ENCODE measurements at places on chromosomes 5 and 9.

DNA sequence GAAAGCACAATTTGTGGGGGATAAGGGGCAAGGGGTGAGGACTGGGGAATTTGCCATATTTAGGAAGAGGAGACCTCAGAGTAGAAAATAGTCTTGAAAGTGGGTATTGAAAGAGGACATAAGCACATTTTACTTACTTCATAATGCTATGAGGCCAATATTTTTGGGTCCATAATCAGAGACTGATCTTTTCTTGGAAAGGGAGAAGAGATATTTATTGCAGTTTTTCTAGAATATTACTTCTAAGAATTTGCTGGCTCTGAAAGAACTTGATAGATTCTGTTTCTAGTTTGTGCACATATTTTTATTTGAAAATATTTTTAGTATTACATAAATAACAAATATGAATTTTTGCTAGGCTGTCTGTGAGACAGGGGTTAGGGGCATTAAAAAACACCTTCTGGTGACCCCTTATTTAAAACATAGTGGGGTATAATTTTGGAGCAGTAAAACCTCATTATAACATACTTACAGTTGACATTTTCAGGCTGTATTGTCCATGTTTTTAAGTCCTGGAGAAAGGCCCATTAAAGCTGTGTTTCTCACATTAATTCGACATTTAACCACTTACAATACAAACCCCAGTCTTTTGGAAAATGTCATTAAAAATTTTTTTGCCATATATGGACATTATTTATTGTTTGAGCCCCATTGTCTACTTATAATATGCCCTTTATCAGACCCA is 118.9 kb upstream of the NFIB start:
- DNase-seq = no peak

- no peak for DNase-seq
These were observed 120.9 kb downstream of the CDC42SE2 start for GRCh38 chr5:131384616-131385214.

DNA sequence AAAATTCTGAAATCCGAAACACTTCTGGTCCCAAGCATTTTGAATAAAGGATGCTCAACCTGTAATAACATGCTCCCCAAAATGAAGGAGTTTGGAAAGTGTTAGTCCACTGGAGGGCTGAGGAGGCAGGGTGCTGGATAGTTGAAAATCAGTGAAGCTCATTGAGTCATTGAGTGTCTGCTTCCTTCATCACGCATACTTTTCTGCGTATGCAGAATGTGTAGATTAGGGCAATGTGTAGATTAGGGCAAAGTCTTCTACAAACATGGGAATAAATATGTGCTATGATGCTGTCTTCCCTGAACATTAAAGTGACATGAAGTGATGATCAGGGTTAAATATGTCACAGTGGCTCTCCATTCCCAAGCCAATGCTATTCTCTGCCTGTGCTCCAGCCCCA is 193.8 kb downstream of the CFAP90 start:
- DNase-seq = no peak

GRCh38 chr5:122258241-122258640 is 53.8 kb upstream of the SNCAIP start:
- DNase-seq = no peak

DNA sequence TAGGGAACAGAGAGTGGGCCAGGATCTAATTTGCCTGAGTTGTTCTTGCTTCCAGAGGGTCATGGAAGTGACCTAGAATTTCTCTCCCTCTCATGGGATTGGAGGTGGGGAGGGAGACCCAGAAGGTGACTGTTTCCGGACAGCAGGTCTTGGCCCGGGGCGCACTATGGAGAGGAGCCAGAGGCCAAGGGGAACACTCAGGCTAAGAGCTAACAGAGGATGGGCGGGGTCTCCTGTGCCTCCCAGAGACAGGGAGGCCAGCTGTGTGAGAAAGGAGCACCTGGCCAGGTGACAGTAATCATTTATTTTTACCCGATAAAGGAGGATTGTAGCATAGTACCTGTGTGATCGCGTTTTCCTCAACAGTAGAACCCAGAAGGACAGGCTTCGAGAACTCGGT is 50.9 kb upstream of the ANKH start:
- DNase-seq = no peak

DNA sequence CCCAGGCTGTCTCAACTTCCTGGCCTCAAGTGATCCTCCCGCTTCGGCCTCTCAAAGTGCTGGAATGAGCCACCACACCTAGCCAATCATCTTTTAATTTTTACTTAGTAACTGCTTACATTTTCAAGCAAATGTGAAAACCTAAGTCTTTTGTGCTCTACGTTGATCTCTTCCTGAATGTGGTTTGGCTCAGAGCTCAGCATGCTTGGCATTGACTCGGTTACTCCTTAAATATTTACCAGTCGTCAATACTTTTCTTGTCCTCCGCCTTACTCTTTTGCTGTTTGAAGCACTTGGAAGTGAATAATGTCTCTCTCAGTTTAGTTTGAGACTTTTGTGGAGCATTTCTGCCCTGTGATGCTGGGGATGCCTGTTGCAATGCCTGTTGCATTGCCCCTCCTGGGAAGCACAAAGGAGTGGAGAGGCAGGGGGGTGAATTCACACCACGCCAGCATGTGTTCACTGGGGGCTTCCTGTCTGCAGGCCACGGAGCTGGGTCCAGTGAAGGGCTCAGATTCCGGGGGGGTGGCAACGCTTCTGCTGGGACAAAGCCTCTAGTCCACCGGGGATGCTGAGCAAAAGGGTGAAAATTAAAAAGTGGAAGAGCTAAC is 13.1 kb upstream of the TENT4A start:
- no peak for DNase-seq

- DNase-seq = peak; percentile 16
These were observed 1.7 kb upstream of the PAX5 start for GRCh38 chr9:37035648-37036370.

DNA sequence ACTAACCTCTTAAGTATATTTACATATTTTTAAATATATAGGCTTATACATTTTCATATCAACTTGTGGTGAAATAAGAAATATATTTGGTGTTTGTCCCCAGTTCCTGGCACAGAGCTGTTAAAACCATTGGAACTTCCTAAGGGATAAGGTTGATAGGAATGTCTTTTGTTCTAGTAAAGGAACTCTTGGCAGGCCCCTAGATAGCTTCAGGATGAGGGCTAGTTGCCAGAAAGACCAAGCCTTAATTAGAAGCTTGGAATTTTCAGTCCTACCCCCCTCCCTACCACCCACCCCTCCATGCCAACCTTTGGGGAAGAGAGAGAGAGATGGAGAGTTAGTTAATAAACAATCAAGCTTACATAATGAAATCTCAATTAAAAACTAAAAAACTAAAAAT is 638.6 kb upstream of the ACO1 start:
- DNase-seq = no peak

DNA sequence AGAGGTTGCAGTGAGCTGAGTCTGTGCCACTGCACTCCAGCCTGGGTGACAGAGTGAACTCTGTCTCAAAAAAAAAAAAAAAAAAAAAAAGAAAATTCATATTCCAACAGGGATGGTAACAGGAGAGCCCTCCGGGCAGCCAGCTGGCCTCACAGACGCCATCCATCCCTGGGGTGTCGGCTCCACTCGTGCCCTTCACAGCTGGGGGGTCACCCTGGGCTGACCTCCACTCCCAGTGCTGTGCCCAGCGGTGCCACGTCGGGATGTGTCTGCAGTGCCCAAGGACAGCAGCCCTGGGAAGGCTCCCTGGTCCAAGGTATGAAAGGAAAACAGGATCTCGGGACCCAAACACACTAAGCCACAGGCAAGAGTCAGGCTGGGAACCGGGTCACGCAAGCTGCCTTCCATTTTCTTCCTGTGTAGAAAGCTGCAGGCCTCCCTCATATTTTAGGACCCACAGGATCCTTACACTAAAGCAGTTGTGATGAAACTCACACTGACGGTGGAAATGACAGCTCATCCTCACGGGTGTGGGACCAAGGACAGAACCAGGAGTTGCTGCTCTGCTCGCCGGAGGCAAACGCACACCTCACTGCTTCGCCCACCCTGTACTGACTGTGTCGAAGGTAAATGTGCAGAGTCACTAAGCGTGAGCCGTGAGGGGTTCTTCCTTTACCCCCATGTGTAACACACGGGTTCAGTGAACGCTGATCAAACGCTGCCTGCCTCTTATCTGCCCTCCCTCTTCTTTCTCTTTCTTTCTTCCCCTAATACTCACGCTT is 5.3 kb downstream of the SLC12A7 start:
- no peak for DNase-seq

- DNase-seq = no peak
These were observed 78.1 kb upstream of the HMHB1 start for GRCh38 chr5:143733665-143734455.
